ENCODE measurements at places on chromosomes 1 and 21.

GRCh38 chr21:36926989-36927718, 39.3 kb downstream of the HLCS start:
- peak; percentile 26 for DNase-seq

GRCh38 chr1:87334351-87335174, 5.9 kb downstream of the LMO4 start:
- no peak for DNase-seq

- DNase-seq: no peak
These were observed 207.6 kb upstream of the HMCN1 start for GRCh38 chr1:185526344-185527307.

DNA sequence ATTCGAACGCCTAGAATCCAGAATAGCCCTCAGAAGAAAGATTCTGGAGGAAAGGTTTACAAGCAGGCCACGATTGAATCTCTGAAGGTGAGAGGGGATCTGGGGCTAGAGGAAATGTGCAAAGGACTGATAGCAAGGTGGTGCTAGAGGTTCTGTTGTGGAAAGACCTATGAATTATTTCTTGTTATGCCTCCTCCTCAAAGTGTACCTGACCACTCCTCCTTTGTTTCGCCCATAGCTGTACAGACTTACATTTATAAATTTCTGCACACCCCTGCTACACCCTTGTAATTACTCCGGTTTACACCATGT, 986 bp downstream of the TCEANC2 start:
- no peak for DNase-seq

GRCh38 chr21:37077403-37077802, 4.3 kb downstream of the TTC3 start:
- DNase-seq: no peak

- no peak for DNase-seq
These were observed 96.1 kb downstream of the IER5 start for GRCh38 chr1:181184621-181185020.

GRCh38 chr1:111481387-111482221, 7.8 kb downstream of the C1orf162 start:
- DNase-seq: peak; percentile 41

GRCh38 chr1:247434005-247434404, 18.0 kb downstream of the NLRP3 start:
- DNase-seq: no peak

DNA sequence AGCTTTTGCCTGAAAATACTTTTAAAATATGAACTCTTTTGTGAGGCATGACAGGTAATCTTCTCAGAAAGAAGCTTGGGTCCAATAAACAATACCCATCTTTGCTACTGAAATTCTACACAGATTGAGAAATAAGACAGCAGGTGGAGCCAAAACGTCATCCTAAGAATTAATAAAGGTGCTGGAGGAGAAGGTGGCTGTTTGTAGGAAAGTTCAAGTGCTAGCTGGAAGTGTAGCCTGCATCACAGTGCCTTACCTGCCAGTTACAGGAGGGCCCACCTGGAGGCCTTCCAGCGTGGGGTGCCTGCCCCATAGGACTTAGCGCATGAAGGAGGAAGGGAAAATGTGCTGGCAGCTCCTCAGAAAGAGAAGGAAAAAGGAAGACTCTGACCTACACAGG, 93.7 kb downstream of the TTC3 start:
- DNase-seq: no peak

- DNase-seq: no peak
These were observed 5.1 kb upstream of the NT5C1A start for GRCh38 chr1:39676948-39677548.

DNA sequence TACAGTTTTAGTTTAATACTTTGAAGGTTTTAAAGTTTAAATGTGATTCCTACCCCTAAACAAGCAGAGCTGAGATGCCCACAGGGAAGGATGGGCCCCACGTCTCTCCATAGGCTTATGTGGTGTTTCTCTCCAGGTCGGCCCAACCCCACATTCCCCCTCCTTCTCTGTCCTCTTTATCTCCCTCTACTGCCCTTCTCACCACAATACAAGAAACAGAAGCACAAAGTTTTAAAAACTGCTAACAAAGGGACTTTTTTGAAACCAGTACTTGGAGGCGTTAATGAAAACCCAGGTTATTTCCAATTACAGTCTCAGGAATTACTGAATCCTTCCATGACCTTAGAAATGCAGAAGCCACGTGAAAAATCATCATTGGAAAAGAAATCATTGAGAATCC, 324.0 kb downstream of the NTNG1 start:
- DNase-seq: no peak

DNA sequence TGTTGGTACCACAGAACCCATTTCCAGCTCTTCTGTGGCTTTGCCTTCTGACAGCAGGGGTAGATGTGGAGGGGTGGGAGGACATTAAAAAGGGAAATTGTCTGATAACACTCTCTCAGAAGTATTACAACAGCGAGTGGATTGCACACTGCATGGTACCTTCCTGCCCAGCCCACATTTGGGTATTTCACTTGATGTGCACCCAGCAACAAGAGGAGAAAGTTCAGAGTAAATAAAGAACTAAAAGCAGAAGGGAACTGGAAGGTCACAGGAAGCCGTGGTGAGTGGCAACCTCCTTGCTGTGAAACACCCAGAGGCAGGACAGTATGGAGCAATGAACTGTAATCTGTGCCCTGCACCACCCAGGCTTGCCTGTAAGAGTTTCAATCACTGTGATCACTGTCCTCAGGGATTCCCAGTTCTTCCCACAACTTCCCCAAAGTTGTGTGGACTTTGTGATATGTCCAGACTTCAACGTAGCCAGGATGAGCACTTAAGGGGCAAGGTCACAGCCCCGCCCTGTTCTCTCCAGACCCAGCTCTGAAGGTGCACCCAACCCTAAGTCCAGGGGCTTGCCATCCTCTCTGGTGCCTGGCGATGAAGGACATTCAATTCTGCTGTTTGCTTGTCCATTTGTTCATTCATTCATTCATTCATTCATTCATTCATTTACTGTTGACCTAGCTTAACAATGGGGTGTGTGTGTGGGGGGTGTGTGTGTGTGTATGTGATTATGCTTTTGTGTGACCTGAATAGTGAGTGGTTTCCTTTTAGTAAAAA, 18.7 kb upstream of the F5 start:
- no peak for DNase-seq

GRCh38 chr1:158716335-158716734, 4.2 kb downstream of the OR6K3 start:
- DNase-seq: no peak
